ENCODE measurements at places on chromosomes 11 and 22. TPM values are rescaled to one million over a fixed set of nuclear protein-coding genes. Genes with fewer than 3 reads are reported as not detected.
A peak's percentile ranks its signal among the peaks of the same experiment; 100 is the strongest.

Gene PHETA2
- polyA plus RNA-seq, result 10.0 TPM

Gene POU2AF1
- polyA plus RNA-seq, result 0.90 TPM

Gene MYBPC3
- 0.13 TPM for polyA plus RNA-seq

Gene CCDC87
- 0.27 TPM for polyA plus RNA-seq

Gene ZNF408
- polyA plus RNA-seq, result 7.3 TPM

Gene DGCR6
- 6.6 TPM for polyA plus RNA-seq

Gene PKP3
- polyA plus RNA-seq, result 6.6 TPM

Gene DDIAS
- 11.4 TPM for polyA plus RNA-seq

Gene MEI1
- 4.6 TPM for polyA plus RNA-seq

DNA sequence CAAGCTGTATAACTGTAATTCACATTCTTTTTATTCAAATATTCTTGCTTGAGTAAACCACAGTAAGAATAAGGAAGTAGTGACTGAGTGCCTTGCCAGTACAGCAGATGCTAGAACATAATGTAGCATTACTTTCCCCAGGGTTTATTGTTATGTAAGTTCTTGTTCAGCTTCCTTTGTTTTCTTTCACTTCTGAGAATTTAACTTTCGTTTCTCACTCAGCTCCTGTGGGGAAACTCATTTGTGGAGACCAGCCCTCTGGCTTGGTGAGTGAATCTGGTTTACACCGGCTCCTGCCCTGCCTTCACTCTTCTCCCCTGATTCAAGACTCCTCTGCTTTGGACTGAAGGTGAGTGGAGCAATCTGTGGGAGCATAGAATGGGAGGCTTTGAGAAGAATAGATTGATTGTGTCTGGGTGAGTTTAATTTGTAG is at the start of gene TRIM22:
Gene TRIM22 (plus strand): TSS at position 240 of the 433 bp plus-strand sequence. CDS start 6,443 bp downstream, outside the sequence.
- peak; percentile 11 for DNase-seq

DNA sequence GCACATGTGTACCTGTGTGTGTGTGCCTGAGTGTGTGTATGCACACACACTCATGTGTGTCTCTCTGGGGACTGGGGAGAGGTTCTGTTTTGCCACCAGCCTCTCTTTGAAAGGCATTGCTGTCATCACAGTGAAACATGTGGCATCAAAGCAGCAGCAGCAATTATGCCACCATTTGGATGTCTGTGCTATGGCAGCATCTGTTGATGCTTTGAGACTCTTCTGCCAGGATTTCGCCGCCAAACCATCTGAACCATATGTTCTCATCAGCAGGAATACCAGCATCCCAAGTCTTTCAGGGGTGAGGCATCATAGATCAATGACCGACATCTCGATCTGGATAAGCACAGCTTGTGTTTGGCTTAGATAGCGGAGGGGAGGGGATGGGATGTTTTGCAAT is 168.6 kb downstream of the FAT3 start:
- no peak for DNase-seq

DNA sequence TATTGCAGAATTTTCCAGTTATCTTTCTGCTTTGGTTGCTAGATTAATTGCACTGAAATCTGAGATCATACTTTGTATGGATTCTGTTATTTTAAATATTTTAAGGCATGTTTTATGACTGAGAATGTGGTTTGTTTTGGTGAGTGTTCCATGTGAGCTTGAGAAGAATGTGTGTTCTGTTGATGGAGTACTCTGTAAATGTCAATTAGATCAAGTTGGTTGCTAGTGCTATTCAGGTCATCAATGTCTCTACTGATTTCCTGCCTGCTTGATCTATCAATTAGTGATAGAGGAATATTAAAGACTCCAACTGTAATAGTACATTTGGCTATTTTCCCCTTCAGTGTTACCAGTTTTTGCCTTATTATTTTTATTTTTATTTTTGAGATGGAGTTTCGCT is 64.3 kb upstream of the SHANK2 start:
- no peak for DNase-seq

DNA sequence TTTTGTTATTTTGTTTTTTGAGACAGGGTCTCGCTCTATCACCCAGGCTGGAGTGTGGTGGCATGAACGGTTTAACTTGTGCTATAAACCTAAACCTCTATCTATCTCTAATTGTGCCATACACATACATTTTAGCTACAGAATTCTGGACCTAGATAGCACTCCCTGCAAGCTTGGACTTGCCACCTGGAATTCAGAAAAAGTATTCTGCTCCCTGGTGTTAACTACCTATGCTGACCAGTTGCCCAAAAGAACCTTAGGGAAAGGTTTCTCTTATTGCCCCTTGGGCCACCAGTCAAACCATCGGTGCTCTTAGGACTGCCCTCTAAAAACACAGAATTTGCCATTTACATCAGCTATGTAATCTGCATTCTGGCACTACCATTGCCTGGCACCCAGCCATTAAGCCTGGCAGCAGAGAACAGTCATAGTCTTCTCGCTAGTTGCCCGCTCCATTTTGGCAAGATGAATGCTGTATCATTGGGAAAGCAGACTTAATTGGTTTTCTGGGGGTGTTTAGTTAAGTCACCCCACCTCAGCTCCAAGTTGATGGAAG is 55.3 kb downstream of the ETS1 start:
- no peak for DNase-seq

DNA sequence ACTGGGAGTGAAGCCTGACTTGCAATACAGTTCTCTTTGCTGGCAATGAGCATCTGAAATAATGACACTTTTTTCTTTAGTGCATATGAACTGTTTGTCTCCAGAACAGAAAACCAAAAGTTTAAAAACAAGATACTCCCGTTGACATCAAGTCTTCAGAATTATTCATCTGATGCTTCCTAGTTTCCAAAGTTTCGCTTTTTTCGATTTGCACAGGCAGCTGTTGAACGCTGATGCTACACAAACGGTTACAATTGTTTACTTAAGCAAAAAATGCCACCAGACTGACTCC is 612 bp upstream of the BIRC2 start:
- no peak for DNase-seq

DNA sequence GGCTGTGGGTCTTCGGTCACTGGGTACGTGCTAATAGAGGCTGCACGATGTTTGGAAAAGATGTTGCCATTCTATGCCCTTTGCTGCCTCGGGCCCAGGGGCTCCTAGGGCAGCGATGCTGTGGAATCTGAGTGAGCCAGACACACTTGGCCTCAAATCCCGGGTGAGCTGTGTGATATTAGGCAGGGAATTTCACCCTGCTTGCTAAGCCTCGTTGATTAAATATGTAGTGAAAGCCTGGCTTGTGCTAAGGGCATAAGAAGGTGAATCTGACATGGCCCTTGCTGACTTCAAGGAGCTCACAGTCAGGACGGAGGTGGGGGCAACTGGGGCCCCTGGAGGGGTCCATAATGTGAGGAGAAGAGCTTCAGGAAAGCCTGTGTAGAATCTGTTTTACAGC is 5.4 kb upstream of the HMOX1 start:
- DNase-seq, result no peak

- no peak for DNase-seq
Measured at GRCh38 chr22:43216738-43217137, 29.8 kb upstream of the TTLL12 start.

GRCh38 chr11:126930091-126930841 is 70.3 kb downstream of the KIRREL3 start:
- DNase-seq, result peak; percentile 21

DNA sequence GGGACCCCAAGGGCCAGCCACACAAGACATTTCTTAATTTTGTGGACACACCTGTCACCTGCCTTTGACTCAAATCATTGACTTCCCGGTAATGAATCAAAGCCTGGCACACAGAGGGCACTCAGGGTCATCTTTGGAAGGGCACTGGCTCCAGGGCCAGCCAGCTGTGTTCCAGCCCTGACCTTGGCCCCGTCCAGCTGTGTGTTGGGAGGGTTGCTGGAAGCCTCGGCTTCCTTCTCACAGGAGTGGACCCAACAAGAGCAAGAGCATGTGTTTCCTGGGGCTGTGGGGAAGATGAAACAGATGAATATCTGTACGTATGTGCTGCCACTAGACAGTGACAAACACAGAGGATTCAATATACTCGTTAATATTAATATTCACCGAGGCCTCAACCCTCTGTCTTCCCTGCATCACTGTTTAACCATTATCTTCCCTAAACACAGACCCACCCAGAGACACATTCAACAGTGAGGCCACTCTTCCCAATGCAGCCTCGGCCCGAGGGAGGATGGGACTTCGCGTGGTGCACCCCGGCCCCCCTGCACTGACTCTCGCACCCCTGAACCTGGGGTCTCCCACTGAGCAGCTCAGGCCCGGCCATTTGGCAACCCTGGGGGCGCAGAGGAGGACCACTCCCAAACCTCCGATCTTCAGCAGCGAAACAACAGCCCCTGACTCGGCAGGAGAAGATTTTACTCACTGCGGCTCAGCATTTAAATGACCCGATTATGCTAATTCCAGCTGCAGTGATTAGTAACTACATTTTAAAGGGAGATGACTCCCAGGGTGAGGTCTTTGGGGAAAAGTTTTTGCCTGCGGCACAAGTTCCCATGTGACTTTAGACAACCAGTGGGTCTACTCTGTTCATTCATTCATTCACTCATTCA is 45.7 kb downstream of the PHF21B start:
- no peak for DNase-seq

DNA sequence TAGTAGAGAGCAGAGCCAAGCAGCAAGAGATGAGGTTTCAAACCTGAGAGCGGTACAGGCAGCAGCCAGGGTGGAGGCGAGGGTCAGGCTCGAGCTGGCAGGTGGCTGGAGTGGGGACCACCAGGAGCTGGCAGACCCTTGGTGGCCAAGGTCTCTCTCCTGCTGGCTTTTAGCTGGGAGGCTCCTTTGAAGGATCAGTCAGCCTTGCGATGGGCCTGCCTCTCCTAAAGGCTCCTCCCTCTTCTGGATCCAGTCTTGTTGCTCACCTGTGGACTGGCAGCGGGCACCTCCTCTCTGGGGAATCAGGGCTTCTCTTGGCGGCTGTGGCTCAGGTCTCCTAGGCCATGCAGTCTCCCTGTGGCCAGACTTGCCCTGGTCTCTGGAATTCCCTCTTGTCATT is 24.8 kb downstream of the TPST2 start:
- DNase-seq, result no peak

DNA sequence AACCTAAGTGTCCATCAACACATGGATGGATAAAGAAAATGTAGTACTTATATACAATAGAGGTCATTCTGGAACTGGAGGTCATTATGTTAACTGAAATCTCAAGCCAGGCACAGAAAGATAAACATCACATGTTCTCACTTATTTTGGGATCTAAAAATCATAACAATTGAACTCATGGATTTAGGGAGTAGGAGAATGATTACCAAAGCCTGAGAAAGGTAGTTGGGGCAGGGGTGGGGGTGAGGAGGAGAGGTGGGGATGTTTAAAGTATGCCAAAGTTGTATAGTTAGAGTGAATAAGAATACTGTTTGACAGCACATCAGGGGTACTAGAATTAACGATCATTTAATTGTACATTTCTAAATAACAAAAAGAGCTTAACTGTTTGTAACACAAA is 1112.7 kb downstream of the DLG2 start:
- no peak for DNase-seq

DNA sequence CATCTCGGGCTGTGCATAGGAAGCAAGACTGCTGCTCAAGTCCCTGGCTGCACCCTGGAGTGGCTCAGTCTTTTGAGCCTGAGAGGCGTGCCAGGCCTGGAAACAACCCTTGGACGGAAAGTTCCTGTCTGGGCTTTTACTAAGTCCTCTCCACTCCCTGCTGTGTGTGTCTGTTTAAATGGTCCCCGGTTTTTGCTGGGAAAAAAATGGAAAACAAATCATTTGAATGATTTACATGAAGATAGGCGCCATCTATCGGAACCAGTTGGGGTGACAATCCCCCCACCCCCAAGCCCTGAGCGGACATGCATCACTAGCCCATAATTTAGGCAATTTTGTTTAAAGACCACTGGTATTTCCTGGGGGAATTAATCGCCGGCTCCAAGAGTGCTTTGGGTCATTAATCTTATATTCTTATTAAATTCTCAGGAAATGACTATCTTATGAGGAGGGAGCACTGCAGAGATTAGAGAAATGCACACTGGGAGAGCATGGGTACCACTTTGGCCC is 2.7 kb upstream of the GAB2 start:
- peak; percentile 87 for DNase-seq

GRCh38 chr22:17733466-17733865 is 40.8 kb downstream of the BID start:
- DNase-seq, result no peak

- no peak for DNase-seq
Measured at GRCh38 chr11:98100689-98101088, 920.1 kb upstream of the CNTN5 start.

- peak; percentile 29 for DNase-seq
Measured at GRCh38 chr11:80155412-80156017, 714.7 kb upstream of the TENM4 start.

DNA sequence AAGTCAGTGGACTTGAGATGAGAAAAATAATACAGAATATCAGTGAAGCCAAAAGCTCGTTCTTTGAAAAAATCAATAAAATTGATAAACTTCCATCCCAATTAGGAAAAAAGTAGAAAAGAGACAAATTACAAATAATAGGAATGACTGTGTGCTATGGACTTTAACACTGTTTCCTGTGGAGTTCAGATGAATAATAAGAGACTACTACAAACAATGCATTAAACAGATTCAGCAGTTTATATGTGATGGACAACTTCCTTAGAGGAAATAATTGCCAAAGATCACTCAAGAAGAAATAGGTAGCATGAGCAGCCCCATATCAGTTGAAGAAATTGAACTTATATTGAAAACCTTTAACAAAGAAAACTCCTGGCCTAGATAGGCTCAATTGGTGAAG is 99.7 kb downstream of the PPP6R3 start:
- no peak for DNase-seq

GRCh38 chr11:1748636-1749394 is 1.6 kb downstream of the IFITM10 start:
- DNase-seq, result no peak

DNA sequence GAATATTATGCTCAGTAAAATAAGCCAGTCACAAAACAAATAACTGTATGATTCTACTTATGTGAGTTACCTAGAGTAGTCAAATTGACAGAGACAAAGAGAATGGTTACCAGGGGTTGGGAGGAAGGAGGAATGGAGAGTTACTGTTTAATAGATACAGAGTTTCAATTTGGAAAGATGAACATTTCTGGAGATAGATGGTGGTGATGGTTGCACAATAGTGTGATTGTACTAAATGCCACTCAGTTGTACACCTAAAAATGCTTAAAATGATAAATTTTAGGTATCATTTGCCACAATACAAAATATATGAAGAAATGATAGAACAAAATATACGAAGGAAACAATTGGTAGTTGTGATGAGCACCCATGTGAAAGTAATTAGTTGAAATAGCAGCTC is 43.4 kb downstream of the PDHX start:
- no peak for DNase-seq

Data from left kidney (tissue), 8 donors.